ENCODE measurements at places on chromosomes 16 and 17.

DNA sequence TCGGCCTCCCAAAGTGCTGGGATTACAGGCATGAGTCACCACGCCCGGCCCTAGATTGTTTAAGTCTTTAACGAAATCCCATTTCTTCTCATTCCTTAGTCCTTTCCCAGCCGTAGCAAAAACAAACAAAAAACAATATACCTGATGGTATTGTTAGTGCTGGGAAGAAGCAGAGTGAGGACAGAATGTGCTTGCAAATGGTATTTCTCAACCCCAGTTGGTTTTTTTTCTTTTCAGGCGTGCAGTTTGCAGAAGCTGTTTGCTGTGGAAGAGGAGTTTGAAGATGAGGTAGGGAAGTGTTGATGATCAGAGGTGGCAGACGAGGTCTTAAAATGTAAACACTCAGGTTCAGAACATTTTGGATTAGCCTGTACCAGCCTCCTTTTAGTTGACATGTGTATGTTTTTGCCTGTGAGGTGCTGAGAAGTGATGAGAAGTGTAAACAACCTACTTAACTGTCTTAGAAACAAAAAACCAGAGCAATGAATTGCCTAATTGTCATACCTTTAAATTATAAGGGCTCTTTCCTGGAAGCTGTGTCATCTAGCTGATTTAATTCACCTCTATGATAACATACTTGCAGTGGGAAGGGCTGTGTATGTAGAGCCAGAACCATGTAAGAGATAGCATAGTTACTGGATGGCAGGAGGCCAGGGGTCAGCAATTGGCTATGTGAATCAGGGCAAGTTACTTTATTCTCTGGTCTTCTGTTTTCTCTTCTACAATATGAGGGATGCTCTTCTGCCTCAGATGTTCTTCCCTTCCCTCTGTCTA lies 3.4 kb downstream of the HROB start:
- DNase-seq, result no peak

DNA sequence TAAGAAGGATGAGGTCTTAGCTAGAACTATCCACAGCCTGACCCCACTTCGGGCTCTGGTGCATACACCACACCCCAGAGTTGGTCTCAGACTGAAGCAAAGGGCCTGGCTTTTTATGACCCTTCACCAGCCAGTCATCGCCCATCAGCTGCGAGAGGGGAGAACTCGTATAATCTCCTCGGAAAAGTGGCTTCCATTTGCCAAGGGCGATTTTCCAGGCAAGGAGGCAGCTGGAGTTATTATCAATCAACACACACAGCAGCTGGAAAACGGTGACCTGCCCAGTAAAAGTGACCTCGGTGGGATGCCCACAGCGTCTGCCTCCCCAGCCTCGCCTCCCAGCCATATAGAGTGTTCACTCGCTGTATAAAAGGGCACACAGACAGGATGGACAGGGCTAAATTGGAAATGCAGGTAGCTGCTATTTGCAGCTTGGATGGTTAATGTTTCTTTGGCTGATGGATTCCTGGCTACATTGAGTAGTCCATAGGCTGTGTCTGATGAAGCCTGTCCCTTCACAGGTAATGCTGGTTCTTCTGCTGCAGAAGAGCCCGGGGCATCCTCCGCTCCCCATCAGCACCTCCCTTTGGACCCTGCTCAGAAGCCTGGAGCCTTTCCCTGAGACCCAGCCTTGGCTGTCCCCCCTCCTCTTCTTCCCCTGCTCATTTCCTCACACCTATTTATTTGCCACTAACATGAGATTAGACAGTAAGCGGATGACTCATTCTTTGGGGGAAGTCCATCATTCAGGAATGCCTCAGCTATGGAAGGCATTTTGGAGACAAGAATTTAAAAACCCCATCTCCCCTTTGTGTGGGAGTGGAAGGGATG lies 45.7 kb downstream of the TMEM186 start:
- no peak for DNase-seq

GRCh38 chr17:15981208-15981607 lies 18.3 kb downstream of the ZSWIM7 start:
- peak; percentile 9 for DNase-seq

DNA sequence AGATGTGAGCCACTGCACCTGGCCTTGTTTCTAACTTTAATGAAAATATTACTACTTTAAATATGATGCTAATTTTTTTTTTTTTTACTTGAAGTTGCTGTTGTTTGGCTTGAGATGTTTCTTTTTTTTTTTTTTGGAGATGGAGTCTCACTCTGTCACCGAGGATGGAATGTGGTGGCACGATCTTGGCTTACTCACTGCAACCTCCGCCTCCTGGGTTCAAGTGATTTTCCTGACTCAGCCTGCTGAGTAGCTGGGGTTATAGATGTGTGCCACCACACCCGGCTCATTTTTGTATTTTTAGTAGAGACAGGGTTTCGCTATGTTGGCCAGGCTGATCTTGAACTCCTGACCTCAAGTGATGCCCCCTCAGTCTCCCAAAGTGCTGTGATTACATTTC lies 23.6 kb downstream of the IGSF6 start:
- no peak for DNase-seq

DNA sequence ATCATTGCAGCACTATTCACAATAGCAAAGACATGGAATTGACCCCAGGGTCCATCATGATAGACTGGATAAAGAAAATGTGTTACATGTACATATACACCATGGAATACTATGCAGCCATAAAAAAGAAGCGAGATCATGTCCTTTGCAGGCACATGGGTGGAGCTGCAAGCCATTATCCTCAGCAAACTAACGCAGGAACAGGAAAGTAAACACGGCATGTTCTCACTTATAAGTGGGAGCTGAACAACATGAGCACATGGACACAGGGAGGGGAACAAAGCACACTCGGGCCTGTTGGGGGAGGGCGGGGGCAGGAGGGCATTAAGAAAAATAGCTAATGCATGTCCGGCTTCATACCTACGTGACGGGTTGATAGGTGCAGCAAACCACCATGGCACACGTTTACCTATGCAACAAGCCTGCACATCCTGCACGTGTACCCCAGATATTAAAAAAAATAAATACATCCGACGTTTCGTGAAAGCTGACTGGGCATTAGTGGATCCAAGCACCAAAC lies 28.9 kb downstream of the ZNF778 start:
- DNase-seq, result no peak

DNA sequence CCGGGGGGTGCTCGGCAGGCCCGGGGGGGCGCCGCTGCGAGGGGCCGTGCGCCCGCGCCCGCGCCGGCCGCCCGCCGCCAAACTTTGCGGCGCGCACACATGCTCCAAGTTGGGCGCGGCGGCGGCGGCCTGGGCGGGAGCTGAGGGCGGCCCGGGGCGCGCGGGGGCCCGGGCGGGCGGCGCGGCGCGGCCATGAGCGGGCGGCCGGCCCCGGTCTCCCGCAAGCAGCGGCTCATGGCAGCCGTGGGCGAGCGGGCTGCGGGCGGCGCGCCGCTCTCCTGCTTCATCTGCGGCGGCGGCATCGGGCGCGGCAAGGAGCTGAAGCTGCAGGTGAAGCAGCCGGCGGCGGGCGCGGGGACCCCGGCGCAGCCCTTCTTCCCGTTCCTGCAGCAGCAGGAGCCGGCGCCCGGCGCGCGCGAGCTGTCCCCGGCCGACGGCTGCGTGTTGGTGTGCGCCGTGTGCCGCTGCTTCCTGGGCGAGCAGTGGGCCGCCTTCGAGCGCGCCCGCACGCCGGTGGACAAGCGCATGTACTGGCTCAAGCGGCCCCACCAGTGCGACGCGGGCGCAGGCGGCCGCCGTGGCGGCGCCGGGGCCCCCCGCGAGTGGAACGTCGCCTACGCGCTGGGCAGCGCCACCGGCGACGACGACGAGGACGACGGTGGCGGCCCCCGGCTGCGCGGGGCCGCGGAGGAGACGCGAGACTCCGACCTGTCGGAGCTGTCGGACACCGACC lies 57.2 kb upstream of the CIBAR2 start:
- no peak for DNase-seq

DNA sequence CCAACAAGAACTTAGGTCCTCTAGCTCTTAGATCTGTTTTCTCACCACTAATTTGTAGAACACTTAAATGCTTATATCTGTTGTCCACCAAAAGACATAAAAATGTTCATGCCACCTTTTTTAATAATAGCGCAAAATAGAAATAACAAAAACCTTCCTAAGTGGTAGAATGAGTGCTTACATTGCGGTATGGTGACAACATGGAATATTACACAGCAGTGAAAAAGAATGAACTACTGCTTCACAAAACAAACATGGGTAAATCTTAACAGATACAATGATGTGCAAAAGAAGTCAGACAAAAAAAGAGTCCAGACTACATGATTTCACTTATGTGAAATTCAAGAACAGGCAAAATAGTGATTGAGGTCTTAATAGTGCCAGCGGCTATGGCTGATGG lies 351.1 kb downstream of the CA10 start:
- no peak for DNase-seq

DNA sequence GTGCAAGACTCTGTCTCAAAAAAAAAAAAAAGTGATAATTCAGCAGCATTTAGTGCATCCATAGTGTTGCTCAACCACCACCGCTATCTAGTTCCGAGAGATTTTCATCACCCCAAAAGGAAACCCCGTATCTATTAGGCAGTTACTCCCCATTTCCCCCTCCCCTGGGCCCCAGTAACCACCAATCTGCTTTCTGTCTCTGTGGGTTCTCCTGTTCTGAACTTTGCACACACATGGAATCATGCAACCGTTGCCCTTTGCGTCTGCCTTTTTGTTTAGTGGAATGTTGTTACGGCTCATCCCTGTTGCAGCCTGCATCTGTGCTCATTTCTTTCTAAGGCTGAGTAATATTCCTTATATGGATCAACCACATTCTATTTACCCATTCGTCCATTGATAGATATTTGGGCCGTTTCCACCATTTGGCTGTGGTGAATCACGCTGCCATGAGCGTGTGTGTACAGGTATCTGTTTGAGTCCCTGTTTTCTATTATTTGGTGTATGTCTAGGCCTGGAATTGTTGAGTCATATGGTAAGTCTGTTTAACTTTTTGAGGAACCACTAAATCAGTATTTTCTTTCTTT lies 8.7 kb upstream of the SYNGR2 start:
- DNase-seq, result no peak

DNA sequence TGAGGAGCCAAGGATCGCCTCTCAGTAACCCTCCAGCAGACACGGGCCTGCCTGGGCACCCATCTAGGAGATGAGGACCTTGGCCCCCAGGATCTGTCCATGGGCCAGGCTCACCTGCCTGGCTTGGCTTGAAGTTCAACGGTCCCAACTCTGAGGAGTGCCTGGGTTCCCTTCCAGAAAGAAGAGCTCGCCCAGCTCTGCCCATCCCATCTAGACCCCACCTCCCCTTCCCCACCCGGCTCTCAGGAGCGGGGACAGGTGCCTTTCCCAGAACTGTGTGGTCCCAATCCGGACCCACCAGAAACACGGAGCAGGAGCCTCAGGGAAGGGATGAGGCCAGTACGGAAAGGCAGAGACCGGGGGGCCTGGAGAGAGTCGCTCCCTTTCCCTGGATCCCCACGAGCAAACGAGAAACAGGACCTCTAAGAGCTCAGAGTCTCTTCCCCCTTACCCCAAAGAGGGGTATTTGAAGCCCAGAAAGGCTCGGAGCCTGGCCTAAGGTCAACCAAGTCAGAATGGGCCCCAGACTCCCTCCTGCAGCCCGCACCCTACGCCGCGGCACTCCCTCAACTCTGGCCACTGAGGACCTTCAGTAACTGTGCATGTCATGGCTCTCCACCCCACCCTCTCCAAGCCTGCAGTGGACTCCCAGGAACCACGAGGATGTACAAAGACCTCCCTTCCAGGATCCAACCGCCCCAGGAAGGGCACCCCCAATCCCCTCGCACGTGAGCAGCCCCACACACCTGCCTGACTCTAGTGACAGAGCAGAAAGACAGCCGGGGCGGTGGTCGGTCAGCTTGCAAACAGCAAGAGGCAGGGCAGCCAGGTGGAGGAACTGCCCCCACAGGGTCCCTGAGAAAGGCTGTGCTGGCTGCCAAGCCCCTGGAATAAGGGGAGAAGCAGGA lies 5.4 kb downstream of the CLUH start:
- DNase-seq, result no peak

GRCh38 chr16:1534021-1535020 lies 855 bp downstream of the TMEM204 start:
- no peak for DNase-seq

DNA sequence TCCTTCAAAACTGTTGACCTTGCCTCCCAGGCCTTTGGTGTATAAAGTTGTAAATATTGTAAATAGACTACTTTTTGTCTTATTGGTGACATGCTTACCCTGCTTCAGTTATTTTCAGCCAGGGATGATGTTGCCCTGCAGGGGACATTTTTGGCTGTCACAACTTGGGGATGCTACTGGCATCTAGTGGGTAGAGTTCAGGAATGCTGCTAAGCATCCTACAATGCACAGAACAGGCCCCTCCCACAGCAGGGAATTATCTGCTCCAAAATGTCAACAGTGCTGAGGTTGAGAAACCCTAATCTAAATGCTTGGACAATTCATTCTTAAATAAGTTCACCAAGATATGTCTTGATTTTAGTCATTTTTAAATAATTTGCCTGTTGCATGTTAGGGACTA lies 459.8 kb downstream of the PMP22 start:
- no peak for DNase-seq

DNA sequence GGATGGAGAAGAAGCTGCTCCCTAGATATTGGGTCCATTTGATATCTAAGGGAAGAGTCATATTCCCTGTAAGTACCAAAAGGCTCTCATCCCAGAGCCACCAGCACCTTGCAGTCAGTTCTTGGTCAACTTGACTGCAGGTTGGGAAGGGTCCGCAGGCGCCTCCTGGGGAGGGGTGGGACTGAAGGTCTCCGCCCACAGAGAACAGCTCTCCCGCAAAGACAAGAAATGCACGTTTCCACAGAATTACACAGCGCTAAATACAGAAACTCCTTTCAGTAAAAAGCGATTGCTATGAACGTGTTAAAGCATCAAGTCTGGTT lies 864 bp upstream of the CTCF start:
- no peak for DNase-seq

DNA sequence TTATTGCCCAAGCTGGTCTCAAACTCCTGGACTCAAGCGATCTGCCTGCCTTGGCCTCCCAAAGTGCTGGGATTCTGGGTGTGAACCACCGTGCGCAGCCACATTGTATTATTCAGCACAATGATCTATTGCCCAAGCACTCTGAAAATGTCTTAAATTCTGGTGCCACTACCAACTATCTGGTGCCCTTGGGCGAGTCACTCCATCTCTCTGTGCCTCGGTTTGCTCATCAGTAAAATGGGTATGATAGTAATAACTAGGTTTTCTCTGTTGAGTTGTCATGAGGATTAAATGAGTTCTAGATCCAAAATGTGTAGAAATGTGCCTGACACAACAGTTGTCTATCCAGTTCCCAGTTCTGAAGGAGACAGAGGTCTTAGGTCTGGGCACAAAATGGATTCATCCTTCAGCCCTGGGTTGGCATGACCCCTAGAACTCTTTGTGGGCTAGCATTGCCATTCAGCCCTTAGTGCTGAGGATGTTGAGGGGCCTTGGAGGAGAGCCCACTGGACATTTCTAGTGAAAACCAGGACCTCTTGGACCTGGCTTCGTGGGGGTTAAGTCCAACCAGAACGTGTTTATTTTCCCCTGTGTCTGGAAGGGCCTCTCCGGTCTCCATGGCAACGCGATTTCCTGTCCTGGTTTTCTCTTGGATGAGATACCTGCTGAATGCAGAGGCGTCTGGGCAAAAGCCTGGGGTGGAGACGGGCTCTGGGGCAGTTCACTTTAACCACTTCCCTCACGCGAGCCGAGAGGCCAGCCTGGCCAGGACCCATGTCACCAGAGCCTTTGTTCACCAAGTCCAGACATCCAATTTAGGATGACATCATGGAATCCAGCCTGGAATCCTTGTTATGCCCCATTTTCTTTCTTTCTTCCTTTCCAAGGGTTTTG lies 43.7 kb upstream of the TNRC6A start:
- DNase-seq, result no peak

GRCh38 chr17:38905375-38905774 lies 20.0 kb upstream of the LASP1NB start:
- DNase-seq, result no peak

- no peak for DNase-seq
These were observed 28.1 kb upstream of the GSG1L start for GRCh38 chr16:28091656-28092055.

Measured in activated T-cell treated with anti-CD3 and anti-CD28 coated beads for 4 hours (primary cell).